ENCODE measurements at places on chromosomes 3 and 15.

DNA sequence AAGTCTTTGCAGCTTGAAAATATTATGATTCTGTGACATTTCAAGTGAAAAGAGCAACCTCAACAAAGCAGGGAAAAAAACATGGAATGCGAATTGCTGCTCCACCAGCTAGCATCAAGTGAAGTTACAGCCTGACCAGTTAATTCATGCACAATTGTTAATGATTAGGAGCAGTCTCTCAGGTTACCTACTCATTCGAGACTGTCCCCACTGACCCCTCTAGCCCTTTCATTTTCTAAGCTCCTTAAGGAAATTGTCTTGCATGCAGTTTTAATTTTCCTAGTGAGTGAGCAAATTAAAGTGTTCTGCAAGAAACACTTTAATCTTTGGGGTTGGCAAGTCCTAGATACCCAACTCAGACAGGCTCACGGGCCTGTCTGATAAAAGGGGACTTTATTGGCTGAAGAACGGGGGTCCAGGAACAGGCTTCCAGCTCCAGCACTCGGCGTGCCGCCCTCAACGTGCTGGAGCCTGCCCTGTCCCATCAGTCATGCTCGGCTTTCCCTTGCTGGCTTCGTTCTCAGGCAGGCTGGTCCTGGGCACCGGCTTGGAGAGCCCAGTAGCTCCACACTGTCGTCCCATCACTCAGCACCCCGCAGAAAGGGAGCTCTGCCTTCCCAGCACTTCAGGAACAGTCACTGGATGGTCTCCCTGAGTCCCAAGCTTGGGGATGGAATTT is 18.3 kb downstream of the PODXL2 start:
- DNase-seq: no peak

DNA sequence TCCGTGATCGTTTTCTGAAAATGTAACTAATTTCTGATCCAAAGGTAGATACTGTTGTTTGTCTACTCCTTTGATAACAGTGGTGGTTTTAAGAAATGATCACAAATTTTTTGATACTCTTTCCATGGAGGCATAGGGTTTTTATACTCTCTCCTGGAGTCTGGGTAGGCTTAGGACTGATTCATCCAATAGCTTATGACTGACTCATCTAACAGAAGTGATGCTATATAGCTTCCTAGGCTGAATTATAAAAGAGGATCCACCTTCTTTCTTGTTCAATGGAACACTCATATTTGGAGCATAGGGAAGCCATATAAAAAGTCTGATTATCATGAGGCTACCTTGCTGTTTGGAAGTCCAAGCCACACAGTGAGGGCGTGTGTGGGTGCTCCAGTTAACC is 84.3 kb downstream of the CHST2 start:
- DNase-seq: no peak

DNA sequence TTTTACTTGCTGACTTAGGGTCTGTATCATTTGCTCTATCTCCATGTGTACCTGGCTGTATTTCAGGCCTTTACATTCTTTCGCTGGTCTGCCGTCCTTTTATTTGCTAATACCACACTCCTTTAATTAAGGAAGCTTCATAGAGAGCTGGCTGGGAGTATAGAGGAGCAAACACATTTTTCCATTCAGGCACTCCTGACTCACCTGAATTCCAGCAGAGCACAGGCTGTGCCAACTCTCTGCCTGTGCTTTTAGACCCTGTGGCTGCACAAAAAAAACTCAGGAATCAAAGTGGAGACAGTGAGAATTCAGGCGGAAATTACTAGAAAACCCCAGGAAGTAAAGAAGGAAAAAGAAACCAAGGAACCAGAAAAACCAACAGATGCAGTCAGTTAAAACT is 29.0 kb upstream of the ATP10A start:
- DNase-seq: no peak

GRCh38 chr15:55247766-55248427 is 41.7 kb downstream of the RAB27A start:
- DNase-seq: no peak

DNA sequence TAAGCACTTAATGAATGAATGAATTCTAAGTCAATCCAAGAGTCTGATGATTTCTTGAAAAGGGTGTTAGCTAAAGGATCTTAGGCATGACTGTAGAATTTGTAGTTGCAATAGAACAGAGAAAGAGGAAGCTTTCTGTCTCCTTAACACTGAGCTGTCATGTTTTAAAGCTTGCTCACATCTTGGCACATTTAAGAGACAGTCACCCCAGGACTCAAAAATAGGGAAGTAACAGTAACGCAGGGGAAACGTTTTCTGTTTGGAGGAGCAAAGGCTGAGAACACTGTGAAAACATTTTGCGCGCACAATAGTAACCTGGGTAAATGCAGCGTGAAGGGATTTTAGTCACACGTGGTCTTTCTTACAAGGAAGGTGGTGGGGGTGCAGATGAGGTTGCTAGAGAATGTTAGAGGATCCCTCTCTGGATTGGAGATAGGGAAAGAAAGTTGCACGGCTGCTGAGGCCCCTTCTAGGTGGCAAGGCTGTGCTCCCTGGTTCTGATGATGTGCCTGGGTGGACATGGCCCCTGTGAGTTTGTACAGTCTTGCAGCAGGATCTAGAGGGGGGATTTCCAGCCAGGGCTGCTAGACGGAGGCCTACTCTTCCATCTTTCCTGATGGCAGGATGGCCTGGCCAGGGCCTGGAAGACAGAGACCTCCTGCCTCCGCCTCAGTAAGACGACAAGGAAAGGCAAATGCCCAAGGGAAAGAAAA is 12.0 kb downstream of the STARD5 start:
- DNase-seq: no peak

DNA sequence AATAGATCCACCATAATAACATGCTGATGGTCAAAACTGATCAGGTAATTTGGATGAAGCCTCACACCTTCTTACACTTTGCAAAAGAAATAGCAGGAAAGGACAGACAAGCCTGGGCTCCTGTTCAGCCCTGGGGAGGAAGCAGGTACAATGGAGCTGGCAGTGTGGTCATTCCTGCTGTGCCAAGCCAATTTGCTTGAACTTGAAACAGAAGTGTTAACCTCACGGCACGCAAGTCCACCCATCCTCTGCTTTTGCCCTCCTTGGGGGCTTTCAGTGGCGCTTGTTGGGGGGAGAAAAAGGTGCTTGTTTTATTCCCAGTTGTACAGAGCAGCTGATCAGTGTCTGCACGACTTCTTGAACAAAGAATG is 36.8 kb upstream of the RFTN1 start:
- DNase-seq: no peak

GRCh38 chr15:67110958-67111864 is 45.8 kb downstream of the SMAD3 start:
- DNase-seq: no peak

DNA sequence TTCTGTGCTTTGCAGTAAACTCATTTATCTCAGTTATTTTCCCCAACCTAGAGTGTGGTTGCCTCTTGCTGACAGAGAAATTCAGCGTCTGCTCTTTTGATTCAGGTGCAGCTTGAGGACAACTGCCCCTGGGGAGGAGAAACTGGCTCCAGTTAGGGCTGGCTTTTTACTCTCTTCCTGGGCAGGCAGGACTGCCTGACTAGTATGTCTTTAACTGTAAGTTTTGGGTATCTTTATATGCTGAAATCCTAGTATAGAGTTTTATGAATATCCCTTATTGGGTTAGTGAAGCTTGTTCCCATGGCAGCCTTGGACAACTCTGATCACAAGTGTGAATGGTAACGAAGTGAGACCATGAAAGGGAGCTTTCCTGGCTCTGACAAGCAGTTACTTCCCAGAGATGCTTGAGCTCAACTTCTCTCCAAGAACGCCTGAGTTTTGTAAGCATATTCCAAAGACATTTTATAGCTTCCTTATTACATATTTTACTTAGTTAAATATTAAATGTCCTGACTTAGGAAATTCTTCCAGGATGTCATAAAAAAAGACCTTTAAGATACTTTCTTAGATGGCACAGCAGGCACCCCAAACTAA is 27.1 kb downstream of the CCNB2 start:
- DNase-seq: no peak

DNA sequence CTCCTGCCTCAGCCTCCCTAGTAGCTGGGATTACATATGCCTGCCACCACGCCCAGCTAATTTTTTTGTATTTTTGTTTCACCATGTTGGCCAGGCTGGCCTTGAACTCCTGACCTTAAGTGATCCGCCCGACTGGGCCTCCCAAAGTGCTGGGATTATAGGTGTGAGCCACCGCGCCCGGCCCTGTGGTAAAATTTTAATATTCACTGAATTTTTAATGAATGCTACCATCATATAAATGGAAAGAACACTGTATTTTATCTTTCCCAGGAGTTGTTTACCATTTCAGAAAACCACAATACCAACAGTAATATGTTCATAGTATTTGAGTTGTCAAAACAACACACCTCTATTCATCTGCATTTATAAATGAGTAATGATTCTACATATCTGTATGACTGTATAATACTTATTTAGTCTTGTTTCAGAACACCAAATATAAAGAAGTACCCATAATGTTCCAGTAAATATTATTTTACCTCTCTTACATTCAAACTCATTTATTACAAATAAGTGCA is 16.2 kb upstream of the MAGEF1 start:
- no peak for DNase-seq

DNA sequence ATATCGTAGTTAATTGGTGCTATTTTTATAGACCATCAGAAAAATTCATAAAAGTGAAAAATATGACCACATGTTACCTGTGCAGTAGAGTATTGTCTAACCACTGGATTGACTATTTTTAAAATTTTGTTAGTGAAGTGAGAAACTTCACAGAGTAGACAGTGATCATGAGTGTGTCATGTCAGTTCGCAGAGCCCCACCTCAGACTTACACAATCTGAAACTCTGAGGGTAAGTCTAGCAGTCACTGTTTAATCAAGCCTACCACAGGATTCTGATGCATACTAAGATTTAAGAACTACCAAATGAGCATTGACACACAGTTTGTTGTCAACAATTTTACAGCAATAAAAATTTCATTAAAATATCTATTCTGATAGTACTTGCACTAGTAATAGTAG is 552.9 kb upstream of the SUCLG2 start:
- no peak for DNase-seq

DNA sequence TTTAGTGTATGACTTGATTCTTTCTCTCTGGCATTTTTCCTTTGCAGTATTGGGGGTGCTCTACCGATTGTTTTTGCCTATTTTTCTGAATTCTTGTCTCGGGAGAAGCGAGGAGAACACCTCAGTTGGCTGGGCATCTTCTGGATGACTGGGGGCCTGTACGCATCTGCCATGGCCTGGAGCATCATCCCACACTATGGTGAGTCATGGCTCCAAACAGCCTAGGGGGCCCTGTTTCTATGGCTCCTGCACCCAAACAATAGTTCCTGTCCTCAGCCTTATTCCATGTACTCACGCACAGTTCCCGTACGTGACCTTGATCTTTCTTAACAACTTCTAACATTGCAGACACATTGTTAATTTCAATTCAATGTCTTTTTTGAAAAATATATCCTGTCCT is 152.3 kb downstream of the SV2B start:
- DNase-seq: no peak

GRCh38 chr3:104411757-104412156 is 955.0 kb upstream of the ALCAM start:
- no peak for DNase-seq

DNA sequence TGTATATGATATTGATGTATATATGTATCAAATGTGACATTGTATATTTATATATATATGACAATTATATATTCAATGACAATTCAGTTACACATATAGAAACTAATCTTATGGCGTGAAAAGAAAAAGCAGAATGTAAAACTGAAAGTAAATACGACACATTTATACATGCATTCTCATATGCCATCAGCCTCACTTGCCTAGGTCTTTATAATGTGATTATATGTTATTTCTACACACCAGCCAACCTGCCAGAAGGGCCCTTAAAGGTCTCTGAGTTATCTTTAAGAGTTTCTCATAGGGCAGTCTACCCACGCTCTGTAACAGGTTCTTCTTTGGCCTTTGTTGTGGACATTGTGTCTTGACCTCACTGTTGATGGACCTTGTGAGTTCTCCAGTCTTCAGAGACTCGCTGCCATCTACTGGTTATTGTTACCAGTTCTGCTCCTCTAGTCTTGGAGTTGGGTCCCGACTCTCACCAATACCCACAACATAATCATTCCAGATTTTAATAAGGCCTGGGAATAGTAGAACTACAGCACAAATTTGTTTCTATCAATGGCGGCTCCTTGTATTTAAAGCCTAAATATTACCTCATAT is 371.5 kb upstream of the GOLIM4 start:
- no peak for DNase-seq

DNA sequence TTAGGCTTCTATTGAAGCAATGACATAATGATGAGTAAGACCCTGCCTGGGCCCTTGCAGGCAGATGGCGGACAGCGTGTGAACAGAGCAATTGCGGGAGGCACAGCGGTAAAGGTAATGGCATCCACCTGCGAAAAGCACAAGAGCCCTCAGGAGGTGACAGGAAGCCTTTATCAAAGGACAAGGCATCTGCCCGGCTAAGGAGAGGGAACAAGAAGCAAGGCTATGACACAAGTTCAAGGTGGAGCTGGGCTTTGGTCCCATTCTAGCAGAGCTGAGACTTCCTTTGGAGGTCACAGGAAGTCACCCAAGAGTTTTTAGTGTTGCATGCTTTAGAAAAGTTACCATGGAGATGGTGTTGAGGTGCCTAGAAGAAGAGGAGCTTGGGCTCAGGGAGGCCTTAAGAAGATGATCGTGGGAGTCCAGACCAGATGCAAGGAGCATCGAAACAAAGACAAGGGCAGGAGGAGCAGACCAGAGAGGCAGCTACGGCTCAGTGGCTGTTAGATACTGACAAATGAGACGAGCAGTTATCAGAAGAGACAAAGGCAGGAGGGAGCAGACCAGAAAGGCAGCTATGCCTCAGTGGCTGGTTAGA is 34.5 kb downstream of the OSBPL10 start:
- DNase-seq: no peak

DNA sequence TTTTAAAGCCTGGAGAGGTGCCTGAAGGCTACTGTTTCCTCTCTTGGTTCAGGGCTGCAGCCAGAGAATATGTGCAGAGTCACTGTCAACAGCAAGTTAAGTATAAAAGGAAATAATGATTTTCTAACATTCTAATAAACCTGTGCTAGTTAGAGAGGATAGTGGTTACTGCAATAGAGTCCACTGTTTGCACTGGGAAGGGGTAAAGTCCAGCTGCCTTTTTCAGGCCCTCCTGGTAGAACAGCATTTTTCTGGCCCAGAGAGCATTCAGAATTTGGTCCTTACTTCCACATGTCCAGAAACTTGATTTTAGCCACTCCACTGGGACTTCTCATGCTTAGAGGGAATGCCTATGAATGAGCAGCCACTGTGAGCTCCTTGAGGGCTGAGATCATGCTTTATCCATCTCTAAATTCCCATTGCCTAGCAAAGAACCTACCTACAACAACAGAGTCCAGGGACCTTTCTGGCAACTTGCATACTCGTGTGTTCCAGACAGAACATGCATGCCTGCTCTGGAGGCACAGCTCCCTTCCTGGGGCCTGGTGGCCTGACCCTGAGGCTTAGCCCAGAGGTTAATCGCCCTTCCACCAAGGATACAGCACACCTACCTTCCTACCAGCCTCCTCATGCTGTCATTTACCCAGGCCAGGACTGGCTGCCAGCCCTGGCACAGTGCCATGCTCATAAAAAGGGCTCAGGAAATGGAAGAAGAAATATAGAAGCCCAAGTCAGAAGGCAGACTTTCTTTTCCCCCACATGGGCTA is 50.3 kb upstream of the ATP13A3 start:
- DNase-seq: no peak
